T-cell (primary cell): ENCODE measurements at places on chromosomes 3 and 15. TPM values are rescaled to one million over a fixed set of nuclear protein-coding genes. Genes with fewer than 3 reads are reported as not detected.

The DNAH12 gene
- total RNA-seq = 0.12 TPM

The HESX1 gene
- not detected for total RNA-seq

The A4GNT gene
- not detected for total RNA-seq

The USP13 gene
- total RNA-seq = 7.9 TPM

The SLC51A gene
- total RNA-seq = not detected

The PPP1R14D gene
- total RNA-seq = not detected

The MYL3 gene
- not detected for total RNA-seq

The TNFAIP8L3 gene
- not detected for total RNA-seq

The WNT5A gene
- total RNA-seq = not detected

The IGDCC3 gene
- total RNA-seq = not detected

The CYP8B1 gene
- total RNA-seq = not detected

The CCR2 gene
- total RNA-seq = 8.1 TPM

The SPRED1 gene
- total RNA-seq = 0.38 TPM

The SLCO2A1 gene
- total RNA-seq = 0.39 TPM

The CELF6 gene
- 1.9 TPM for total RNA-seq

The CORO2B gene
- total RNA-seq = not detected

The LDHAL6B gene
- total RNA-seq = not detected

GRCh38 chr3:191244242-191244867 lies 45.3 kb downstream of the OSTN start:
- no peak for DNase-seq

DNA sequence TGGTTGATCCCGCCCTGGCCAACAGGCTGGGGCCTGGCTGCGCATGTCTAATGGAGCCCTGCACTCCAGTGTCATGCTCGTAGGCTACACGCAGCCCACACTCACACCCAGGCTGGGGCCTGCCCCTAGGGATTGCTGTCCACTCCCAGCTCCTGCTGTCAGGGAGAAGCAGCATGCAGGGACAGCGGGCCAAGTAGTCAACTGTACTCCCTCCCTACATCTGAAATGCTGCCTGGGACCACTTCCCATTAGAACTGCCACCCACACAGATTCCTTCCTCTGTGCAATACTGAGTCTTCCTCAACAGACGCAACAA lies 16.1 kb downstream of the ALS2CL start:
- DNase-seq = no peak

DNA sequence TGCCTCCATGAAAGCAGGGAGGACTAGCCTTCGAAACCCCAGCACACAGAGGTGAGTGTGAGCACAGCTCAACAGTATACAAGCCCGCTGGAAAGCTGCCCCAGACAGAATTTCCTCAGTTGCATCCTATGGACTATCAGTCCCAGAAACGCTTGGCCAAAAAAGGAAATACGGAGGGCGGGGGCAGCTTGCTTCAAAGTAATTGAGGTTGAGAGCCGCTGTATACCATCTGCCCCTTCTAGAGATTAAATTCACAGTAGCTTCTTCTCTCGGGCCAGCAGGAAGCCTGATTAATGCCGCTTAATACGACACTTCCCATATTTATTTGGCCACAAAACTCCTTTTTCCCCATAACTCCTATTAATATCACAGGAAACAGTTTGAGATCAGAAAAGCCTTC lies 88.7 kb downstream of the LIPC start:
- no peak for DNase-seq

DNA sequence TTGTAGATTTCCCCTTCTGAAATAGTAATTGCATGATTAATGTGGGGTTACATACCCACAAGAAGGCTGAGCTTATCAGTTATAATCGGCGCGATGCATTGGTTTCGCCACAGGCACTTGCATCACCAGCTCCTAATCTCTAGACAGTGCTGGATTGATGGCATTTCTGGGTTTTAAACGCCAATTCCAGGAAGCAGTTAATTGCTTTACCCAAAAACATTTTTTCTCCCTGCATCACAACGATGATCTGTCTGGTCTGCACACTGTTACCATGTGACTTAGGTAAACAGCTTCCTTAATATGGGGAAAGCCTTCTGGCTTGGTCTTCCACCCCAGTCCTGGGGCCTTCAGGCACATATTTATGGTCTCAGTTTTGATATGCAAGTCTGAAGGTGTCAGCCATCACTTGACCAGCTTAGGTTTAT lies 70.0 kb upstream of the HEG1 start:
- no peak for DNase-seq

DNA sequence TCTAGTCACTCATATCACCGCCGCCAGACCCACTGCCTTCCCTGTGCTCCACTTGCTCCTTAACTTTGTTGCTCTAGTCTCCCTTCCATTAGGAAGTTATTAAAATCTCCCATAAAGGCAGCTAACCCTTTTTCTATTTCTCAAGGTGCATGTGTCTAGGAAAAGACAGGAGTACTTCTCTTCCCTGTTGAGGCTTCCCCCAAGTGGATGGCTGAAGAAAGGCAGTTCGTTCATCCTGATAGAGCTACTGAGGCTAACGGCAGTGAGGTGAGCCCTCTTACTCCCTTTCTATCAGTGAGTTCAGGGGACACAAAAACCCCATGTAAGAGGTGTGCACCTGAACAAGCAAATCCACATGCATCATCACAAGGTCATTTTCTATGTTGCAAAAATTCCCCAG lies 397.8 kb downstream of the IGSF11 start:
- no peak for DNase-seq

DNA sequence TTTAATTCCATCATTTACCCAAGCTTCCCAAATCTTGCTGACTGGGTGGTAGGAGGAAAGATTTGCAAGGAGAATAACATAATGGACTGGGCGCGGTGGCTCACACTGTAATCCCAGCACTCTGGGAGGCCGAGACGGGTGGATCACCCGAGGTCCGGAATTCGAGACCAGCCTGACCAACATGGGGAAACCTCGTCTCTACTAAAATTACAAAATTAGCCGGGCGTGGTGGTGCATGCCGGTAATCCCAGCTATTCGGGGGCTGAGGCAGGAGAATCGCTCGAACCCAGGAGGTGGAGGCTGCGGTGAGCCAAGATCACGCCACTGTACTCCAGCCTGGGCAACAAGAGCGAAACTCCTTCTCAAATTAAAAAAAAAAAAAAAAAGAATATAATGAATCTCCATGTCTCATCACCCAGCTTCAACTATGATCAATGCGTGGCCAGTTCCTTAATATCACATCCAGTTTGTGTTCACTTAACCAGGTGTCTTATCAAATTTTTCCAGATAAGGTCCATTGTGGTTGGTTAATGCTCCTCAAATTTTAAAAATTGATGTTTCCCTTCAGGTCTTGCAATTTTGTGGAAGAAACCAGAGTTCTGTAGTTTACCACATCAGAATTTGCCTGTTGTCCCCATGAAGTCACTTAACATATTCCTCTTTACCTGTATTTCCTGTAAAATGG lies 1.3 kb upstream of the ABCF3 start:
- DNase-seq = no peak

- no peak for DNase-seq
Observed at GRCh38 chr15:99959326-99959725, 226.1 kb upstream of the LYSMD4 start.

- no peak for DNase-seq
Observed at GRCh38 chr3:28502397-28502937, 153.8 kb upstream of the AZI2 start.

GRCh38 chr15:26565542-26565941 lies 207.3 kb downstream of the GABRB3 start:
- DNase-seq = no peak

DNA sequence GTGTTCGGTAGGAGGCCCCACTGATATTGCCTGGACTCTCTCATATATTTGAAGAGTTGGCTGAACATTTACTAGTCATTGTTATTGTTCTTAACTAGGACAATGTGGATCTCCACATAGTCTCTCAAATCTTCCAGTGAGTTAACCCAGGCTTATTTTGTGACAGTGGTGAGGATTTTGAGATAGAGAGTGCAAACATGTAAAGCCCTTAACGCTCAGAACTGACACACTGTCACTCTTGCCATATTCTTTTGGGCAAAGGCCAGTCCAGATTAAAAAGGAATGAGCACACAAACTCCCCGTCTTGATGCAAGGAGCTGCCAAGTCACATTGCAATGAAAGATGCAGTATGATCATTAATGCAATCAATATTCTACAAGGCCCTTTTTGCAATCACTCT lies 431.9 kb upstream of the AZI2 start:
- no peak for DNase-seq

DNA sequence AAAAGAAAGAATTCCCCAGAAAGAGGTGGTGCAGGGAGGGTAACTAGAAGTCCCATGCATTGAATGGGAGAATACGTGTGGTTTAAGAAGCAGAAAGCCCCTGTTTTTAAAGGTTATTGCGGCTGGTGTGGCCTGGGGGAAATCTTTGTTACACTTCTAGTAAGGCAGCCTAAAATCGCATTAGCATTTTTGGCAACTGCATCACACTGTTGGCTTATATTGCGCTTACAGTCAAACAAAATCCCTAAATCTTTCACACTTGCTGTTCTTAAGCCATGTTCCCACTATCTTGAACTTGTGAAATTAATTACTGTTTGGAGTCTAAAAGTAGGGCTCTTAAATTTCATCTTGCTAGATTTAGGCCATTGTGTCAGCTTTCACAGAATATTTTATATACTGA lies 66.0 kb upstream of the GOLIM4 start:
- no peak for DNase-seq

DNA sequence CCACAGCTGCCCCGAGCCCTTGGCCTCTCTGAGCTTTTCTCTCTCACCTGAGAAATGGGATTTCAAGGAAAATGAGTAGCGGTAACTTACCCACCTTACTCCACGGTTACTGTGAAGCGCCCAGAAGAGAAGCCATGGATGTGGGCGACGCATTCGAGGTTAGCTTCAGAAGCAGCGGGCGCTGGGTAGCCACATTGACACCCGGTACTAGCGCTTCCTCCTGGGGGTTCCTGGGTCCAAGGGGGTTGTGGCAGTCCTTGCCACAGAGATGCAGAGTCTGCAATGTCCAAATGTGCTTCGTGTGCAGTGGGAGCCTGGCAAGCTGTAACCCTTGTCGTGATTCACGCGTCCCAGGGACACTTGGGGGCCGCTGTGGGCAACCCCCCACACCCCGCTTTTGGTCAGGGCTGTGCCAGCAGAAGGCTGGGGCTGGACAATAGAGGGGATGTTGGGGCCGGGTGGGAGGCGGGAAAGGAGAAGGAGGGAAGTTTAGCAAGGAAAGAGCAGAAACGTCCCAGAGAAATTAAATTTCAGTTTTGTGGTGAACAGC lies 41.4 kb upstream of the FURIN start:
- DNase-seq = no peak

DNA sequence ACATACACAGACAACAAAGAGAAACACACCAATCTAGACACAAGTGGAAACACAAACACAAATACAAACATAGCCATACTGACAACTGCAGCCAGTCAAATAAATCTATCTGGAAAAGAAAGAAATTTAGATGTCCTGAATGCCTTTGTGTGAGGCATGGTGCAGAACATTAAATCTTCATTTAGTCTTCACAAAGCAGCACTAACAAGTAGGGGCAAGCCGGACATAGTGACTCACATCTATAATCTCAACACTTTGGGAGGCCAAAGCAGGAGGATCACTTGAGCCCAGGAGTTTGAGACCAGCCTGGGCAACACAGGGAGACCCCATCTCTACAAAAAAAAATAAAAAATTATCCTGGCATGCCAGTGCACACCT lies 11.7 kb downstream of the MEGF11 start:
- no peak for DNase-seq

DNA sequence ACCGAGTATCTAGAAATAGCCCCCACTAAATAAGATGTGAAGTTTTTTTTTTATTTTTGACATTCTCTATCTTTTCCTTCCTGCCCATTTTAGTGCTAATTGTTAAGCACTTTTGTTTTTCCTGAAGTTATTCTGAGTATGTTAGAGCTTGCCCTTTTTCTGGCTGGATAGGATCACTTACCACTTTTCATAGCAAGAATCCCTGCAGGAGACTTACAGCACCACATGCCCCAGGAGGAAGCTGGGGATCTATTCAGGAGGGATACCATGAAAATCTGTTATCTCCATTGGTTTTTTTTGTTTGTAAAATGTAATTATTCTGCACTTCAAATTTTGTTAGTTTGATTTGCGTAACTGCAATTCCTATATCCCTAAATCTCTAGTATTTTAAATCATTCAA lies 968.4 kb downstream of the ZPLD1 start:
- DNase-seq = no peak

- no peak for DNase-seq
Observed at GRCh38 chr15:48266024-48266689, 60.1 kb downstream of the SLC12A1 start.

DNA sequence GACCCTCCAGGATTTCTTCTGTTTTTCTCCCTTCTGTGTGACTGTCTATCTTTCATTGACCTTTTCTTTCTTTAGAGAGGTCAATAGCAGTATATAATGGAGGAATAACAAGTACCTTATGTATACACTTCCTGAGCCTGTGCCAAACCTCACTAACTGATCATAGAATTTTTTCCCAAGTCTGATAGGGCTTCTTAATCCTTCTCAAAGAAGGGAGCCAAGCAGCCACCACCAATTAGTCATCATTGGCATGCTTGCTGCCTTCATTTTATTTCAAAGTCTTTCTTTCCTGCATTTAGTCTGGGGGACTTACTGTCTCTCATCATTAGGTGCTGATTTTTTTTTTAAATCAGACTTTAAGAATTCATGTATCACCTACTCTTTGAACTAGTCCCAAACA lies 327.0 kb downstream of the FEZF2 start:
- no peak for DNase-seq

DNA sequence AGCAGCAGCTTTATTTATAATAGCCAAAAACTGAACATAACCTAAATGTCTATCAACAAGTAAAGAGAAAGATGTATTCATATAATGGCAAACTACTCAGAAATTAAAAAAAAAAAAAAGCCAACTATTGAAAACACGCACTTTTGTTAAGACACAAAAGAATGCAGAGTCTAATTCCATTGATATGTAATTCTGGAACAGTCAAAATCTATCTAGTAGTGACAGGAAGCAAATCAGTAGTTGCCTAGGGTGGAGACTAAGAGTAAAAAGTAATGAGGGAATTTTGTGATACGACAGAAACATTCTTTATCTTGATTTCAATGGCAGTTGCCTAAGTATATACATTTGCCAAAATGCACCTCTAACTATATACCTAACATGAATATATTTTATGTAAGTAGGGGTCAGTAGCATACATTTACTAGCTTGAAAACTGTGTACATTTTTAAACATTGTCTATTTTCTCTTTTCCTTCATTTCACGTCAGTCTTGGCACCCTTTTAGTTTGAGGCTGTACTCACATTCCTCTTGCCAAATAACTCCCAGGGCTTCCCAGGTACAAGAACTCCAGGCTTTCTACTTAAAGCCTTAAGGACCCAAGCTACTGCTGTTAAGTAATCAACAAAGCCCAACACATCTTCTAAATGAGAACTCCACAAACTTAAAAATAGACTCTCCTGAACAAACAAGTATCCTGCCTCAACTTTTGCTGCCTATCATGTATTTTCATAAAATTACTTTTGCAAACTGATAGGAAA lies 54.7 kb downstream of the ADAM10 start:
- no peak for DNase-seq

DNA sequence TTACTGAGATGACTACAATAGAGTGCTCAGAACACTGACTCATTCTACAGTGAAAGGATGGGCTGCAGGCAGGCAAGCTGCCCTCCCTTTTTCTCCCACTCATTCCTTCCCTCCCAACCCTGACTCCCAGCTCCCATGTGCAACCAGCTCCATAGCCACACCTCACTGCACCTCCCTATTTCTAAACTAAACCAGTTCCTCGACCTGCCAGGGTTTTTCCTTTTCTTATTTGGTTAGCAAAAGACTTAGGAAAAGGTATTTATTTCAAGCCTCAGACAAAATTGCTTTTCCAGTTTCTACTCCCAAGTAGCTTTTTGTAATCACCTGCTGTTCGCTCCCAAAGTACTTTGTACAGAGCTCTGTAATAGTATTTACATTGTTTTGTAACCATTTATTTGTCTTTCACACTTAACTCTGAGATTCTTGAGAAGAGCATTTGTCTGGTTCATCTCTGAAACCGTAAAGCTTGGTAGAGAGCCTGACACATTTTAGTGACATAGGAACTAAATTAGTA lies 2.2 kb downstream of the AADAC start:
- no peak for DNase-seq
